Activated T-helper 2 cell treated with anti-CD3 and anti-CD28 coated beads, Interferon-gamma antibody, Interleukin-2, Interleukin-4, amounts not matched to agents 10 μg/mL and 5 μg/mL and 100 μg/mL, durations not matched to agents 14 hours and 24 hours and 36 hours (primary cell): ENCODE measurements at places on chromosomes 2 and 18. TPM values are rescaled to one million over a fixed set of nuclear protein-coding genes. Genes with fewer than 3 reads are reported as not detected.

TSHZ1 gene
- total RNA-seq: 11.5 and 12.0 TPM in 2 replicates

GPR39 gene
- not detected in 2 replicates for total RNA-seq

MTX2 gene
- 26.0 and 26.2 TPM in 2 replicates for total RNA-seq

SPEG gene
- total RNA-seq: not detected in 2 replicates

TMEM178A gene
- 0.23 and 0.32 TPM in 2 replicates for total RNA-seq

TIMM21 gene
- 48.3 and 50.0 TPM in 2 replicates for total RNA-seq

TEX44 gene
- total RNA-seq: not detected in 2 replicates

SP140 gene
- total RNA-seq: 316 and 317 TPM in 2 replicates

CTNNA2 gene
- not detected in 2 replicates for total RNA-seq

RTP5 gene
- 0.09 and 0.30 TPM in 2 replicates for total RNA-seq

RAPGEF4 gene
- 0.91 and 0.92 TPM in 2 replicates for total RNA-seq

LOXHD1 gene
- not detected in 2 replicates for total RNA-seq

BMP10 gene
- not detected in 2 replicates for total RNA-seq

LAMA1 gene
- total RNA-seq: not detected in 2 replicates

NEUROD1 gene
- total RNA-seq: not detected in 2 replicates

GPATCH11 gene
- total RNA-seq: 14.4 and 14.9 TPM in 2 replicates

FNDC4 gene
- 0.18 and 0.30 TPM in 2 replicates for total RNA-seq

PRKAG3 gene
- not detected in 2 replicates for total RNA-seq

PDCL3 gene
- 42.5 and 48.8 TPM in 2 replicates for total RNA-seq

ANKZF1 gene
- 133 and 142 TPM in 2 replicates for total RNA-seq

DSG2 gene
- total RNA-seq: 1.4 and 1.7 TPM in 2 replicates

IL18R1 gene
- total RNA-seq: 61.9 and 68.2 TPM in 2 replicates

KATNAL2 gene
- total RNA-seq: 0.23 and 0.37 TPM in 2 replicates

CHRNG gene
- total RNA-seq: not detected in 2 replicates

MAIP1 gene
- 26.0 and 29.9 TPM in 2 replicates for total RNA-seq

SERPINB4 gene
- not detected in 2 replicates for total RNA-seq

PARD6G gene
- 0.21 and 0.23 TPM in 2 replicates for total RNA-seq

TLX2 gene
- 0.82 and 0.92 TPM in 2 replicates for total RNA-seq

PAX3 gene
- not detected in 2 replicates for total RNA-seq

SLC14A1 gene
- 5.6 and 6.0 TPM in 2 replicates for total RNA-seq

RNF138 gene
- total RNA-seq: 84.9 and 100 TPM in 2 replicates

SNED1 gene
- total RNA-seq: 1.5 and 1.7 TPM in 2 replicates

ANTXR1 gene
- total RNA-seq: 0.05 TPM in 1 of 2 replicates, not detected in the other

ITPRID2 gene
- 57.4 and 61.2 TPM in 2 replicates for total RNA-seq

TUBA3D gene
- total RNA-seq: not detected in 2 replicates

ZSWIM2 gene
- total RNA-seq: not detected in 2 replicates

SLC4A5 gene
- 1.2 and 1.8 TPM in 2 replicates for total RNA-seq

SERPINB13 gene
- not detected in 2 replicates for total RNA-seq

SEPTIN10 gene
- total RNA-seq: 1.4 and 2.9 TPM in 2 replicates

ITGA4 gene
- total RNA-seq: 96.5 and 106 TPM in 2 replicates

SPHKAP gene
- not detected in 2 replicates for total RNA-seq

IL37 gene
- not detected in 2 replicates for total RNA-seq

CXCR2 gene
- 0.09 TPM in 1 of 2 replicates, not detected in the other for total RNA-seq

HPCAL1 gene
- total RNA-seq: 102 and 110 TPM in 2 replicates

LBX2 gene
- 1.6 and 2.2 TPM in 2 replicates for total RNA-seq

IKZF2 gene
- 13.4 and 17.2 TPM in 2 replicates for total RNA-seq

LDLRAD4 gene
- total RNA-seq: 30.5 and 32.7 TPM in 2 replicates

DSG1 gene
- not detected in 2 replicates for total RNA-seq

ANKRD62 gene
- total RNA-seq: not detected in 2 replicates

LIPG gene
- 0.53 and 0.59 TPM in 2 replicates for total RNA-seq

C2orf80 gene
- total RNA-seq: not detected in 2 replicates

CAPN13 gene
- total RNA-seq: not detected in 2 replicates

RETSAT gene
- total RNA-seq: 26.3 and 29.6 TPM in 2 replicates

HOXD9 gene
- total RNA-seq: not detected in 2 replicates
